ENCODE measurements at places on chromosomes 7 and 10. TPM values are rescaled to one million over a fixed set of nuclear protein-coding genes. Genes with fewer than 3 reads are reported as not detected.
A peak's percentile ranks its signal among the peaks of the same experiment; 100 is the strongest.

EVX1 gene
- not detected for polyA plus RNA-seq

DNA sequence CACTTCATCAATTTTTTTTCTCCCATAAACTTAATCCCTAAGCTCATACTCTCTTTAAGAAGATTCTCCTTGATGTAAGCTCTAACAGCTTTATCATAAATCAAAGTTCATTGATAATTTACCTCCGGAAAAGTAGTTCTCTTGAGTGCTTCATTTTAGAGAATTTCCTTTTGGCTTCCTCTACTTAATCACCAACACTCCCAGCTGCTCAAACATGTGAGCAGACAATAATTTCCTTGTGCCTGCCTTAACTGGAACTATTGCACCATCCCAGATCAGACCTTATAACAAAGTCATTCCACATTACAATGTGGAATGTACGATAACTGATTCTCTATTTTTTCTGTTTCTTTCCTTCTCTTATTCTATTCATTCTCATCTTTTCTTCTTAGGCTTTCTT, 5.9 kb downstream of the FEZF1 start:
- DNase-seq, result no peak
- peaks cover 48% of the 10 kb centered on the region for H3K27me3 ChIP-seq
- no peaks in the 10 kb centered on the region for H3K4me1 ChIP-seq
- H3K4me3 ChIP-seq, result no peak overlapping the region
- no peak overlapping the region for H3K27ac ChIP-seq

GRCh38 chr10:8130973-8131911, 76.8 kb downstream of the GATA3 start:
- no peak overlapping the region for H3K27ac ChIP-seq
- H3K4me1 ChIP-seq, result no peaks in the 10 kb centered on the region
- H3K4me3 ChIP-seq, result no peak overlapping the region
- no peak for DNase-seq
- H3K36me3 ChIP-seq, result no peaks in the 10 kb centered on the region

- H3K4me3 ChIP-seq, result no peak overlapping the region
- no peaks in the 10 kb centered on the region for H3K36me3 ChIP-seq
- no peaks in the 10 kb centered on the region for H3K27me3 ChIP-seq
- DNase-seq, result no peak
- no peaks in the 10 kb centered on the region for H3K4me1 ChIP-seq
- no peak overlapping the region for H3K27ac ChIP-seq
Observed at GRCh38 chr10:61472090-61472674, 19.0 kb upstream of the TMEM26 start.

PTPRN2 gene
- 3.9 TPM for polyA plus RNA-seq

GRCh38 chr7:2647594-2648172, 15.9 kb downstream of the TTYH3 start:
- no peaks in the 10 kb centered on the region for H3K27me3 ChIP-seq
- H3K27ac ChIP-seq, result peak overlapping the region; percentile 40
- DNase-seq, result no peak
- H3K36me3 ChIP-seq, result peaks cover 47% of the 10 kb centered on the region
- H3K4me3 ChIP-seq, result no peak overlapping the region

DNA sequence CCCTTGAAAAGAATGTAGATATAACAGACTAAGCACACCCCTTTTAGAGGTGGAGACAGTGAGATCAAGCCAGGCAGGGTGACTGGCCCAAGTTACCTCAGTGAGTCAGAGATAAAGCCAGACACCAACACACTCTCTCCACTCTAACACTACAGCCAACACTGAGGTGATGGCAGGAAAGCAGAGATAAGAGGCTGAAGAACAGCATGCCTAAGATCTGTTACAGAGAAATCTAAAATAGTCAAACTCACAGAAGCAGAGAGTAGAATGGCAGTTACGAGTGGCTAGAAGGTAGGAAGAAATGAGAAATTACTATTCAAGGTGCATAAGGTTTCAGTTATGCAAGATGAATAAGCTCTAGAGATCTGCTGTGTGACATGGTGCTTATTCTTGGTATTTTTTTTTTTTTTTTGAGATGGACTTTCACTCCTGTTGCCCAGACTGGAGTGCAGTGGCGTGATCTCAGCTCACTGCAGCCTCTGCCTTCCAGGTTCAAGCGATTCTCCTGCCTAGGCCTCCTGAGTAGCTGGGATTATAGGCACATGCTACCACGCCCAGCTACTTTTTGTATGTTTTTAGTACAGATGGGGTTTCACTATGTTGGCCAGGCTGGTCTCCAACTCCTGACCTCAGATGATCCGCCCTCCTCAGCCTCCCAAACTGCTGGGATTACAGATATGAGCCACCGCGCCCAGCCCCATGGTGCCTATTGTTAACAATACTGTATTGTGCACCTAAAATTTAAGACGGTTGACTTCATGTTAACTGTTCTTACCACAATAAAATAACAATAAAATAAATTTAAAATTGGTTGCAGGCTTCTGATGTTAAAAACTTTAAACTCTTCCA, 28.7 kb downstream of the ICA1 start:
- H3K27ac ChIP-seq, result no peak overlapping the region
- H3K4me1 ChIP-seq, result peaks cover 60% of the 10 kb centered on the region
- H3K27me3 ChIP-seq, result no peaks in the 10 kb centered on the region
- peaks cover 11% of the 10 kb centered on the region for H3K36me3 ChIP-seq

OR6B1 gene
- polyA plus RNA-seq, result not detected

GRCh38 chr7:120799813-120800475, 58.0 kb downstream of the TSPAN12 start:
- no peaks in the 10 kb centered on the region for H3K36me3 ChIP-seq
- no peak for DNase-seq
- H3K27ac ChIP-seq, result no peak overlapping the region
- H3K27me3 ChIP-seq, result peaks cover 9% of the 10 kb centered on the region

GRCh38 chr10:36393801-36394200, 731.6 kb upstream of the ANKRD30A start:
- DNase-seq, result no peak
- H3K27ac ChIP-seq, result no peak overlapping the region
- H3K4me1 ChIP-seq, result no peaks in the 10 kb centered on the region

- no peaks in the 10 kb centered on the region for H3K4me1 ChIP-seq
- no peak overlapping the region for H3K4me3 ChIP-seq
- no peak overlapping the region for H3K27ac ChIP-seq
- H3K27me3 ChIP-seq, result no peaks in the 10 kb centered on the region
Observed at GRCh38 chr7:154302380-154302779, 250.2 kb downstream of the DPP6 start.

ADIRF gene
- polyA plus RNA-seq, result not detected

SYCE1 gene
- not detected for polyA plus RNA-seq

SEMA4G gene
- polyA plus RNA-seq, result 16.2 TPM

GRCh38 chr7:101172854-101173751, 7.0 kb downstream of the NAT16 start:
- H3K27me3 ChIP-seq, result peaks cover 6% of the 10 kb centered on the region
- no peak overlapping the region for H3K27ac ChIP-seq
- peak; percentile 33 for DNase-seq
- H3K4me1 ChIP-seq, result peaks cover 15% of the 10 kb centered on the region
- H3K36me3 ChIP-seq, result no peaks in the 10 kb centered on the region

DNA sequence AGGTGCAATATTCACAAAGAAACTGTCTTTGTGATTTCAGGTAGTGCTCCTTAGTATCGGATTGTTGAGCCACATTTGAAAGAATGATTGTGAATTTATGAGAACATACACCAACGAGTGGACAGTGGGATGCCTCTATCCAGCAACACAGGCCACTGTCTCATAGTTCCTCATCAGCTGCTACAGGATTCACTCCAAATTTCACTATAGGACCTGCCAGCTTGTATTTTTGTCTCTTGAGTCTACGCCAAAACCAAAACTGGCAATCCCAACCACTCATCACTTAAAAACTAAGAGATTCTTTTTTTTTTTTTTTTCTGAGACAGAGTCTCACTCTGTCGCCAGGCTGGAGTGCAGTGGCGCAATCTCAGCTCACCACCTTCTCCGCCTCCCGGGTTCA, 964.5 kb downstream of the CNTNAP2 start:
- H3K4me1 ChIP-seq, result no peaks in the 10 kb centered on the region
- H3K27ac ChIP-seq, result no peak overlapping the region
- no peaks in the 10 kb centered on the region for H3K36me3 ChIP-seq
- no peak overlapping the region for H3K4me3 ChIP-seq
- no peak for DNase-seq
- H3K27me3 ChIP-seq, result no peaks in the 10 kb centered on the region

DNA sequence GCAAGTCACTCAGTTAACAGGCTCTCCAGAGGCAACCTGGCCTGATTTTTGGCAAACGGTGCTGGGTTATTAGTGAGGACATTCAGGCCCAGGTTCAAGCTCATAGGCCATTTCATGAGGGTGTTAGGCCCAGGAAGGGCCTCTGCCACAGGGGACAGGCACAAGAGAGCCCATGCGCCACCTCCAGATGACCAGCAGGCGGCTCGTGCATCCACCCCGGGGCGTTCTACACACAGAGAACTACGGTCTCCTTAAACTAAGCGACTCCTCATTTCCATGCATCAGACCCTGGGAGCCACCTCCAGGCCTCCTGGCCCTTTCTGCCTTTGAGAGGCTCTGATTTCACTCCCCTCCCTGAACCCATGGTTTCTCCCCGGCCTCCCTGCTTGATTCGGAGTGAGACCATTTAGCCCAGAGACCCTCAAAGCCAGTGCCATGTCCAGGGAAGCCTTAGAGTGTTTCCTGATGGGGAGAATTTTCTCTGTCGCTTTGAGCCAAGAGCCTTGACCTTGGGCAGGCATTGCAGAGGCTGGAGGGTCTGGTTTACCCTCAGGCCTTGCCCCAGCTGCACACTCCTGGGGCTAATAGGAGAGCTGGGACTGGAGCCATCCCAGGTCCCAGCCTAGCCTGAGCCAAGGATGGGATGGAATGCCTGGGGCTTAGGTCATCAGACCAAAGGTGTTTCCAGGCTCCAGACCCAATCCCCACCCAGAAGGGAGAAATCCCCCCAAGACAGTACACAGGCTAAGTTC, 188.0 kb downstream of the GRID1 start:
- H3K4me3 ChIP-seq, result no peak overlapping the region
- H3K36me3 ChIP-seq, result no peaks in the 10 kb centered on the region
- no peaks in the 10 kb centered on the region for H3K27me3 ChIP-seq
- no peak overlapping the region for H3K27ac ChIP-seq
- peak; percentile 68 for DNase-seq

DNA sequence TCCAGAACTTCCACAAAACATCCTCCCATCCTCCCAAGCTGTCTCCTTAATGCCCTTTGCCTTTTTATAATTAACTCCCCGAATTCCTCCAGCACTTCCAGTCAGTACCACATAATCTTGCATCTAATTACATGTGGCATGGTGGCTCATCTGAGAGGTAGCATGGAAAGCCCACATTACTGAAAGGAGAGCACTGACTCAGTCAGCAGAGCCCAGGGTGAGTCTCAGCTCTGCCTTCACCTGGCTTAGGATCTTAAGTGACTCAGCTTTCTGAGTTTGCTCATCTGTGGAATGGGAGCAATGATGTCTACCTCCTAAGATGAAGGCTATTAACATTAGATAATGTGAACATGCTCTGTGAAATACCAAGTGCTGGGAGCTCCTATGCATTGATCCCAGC, 433.9 kb downstream of the SORCS3 start:
- no peak overlapping the region for H3K4me3 ChIP-seq
- H3K27me3 ChIP-seq, result no peaks in the 10 kb centered on the region
- H3K4me1 ChIP-seq, result no peaks in the 10 kb centered on the region
- no peak overlapping the region for H3K27ac ChIP-seq

- peak overlapping the region; percentile 67 for H3K27ac ChIP-seq
- H3K4me1 ChIP-seq, result peaks cover 38% of the 10 kb centered on the region
- no peaks in the 10 kb centered on the region for H3K36me3 ChIP-seq
- DNase-seq, result peak; percentile 36
- no peaks in the 10 kb centered on the region for H3K27me3 ChIP-seq
- H3K4me3 ChIP-seq, result peak overlapping the region; percentile 91
Observed at GRCh38 chr10:119207713-119208552, 562 bp downstream of the GRK5 start.

DNA sequence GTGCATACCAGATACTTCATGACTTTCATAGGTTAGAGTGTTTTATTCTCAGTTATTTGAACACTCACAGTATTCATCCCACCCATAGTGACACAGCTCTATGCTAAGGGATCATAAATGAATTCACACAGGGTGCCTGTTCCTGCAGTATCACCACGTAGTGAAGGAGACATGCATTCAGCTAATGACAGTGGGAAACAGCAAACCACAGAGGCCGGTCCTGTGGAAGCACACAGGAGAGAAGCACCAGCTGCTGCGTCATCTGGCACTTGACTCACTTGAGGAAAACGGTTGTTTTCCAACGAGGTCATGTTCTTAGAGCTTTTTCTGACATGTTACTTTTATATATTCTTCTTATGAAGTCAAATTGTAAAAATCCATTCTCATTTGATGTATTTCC, 73.0 kb downstream of the UBE3C start:
- no peak overlapping the region for H3K4me3 ChIP-seq
- DNase-seq, result no peak
- no peak overlapping the region for H3K27ac ChIP-seq
- peaks cover 65% of the 10 kb centered on the region for H3K36me3 ChIP-seq

- no peak for DNase-seq
- H3K27ac ChIP-seq, result no peak overlapping the region
Observed at GRCh38 chr7:38585572-38586354, 45.4 kb downstream of the AMPH start.

AUTS2 gene
- polyA plus RNA-seq, result 7.8 TPM

CPA2 gene
- polyA plus RNA-seq, result not detected

DNA sequence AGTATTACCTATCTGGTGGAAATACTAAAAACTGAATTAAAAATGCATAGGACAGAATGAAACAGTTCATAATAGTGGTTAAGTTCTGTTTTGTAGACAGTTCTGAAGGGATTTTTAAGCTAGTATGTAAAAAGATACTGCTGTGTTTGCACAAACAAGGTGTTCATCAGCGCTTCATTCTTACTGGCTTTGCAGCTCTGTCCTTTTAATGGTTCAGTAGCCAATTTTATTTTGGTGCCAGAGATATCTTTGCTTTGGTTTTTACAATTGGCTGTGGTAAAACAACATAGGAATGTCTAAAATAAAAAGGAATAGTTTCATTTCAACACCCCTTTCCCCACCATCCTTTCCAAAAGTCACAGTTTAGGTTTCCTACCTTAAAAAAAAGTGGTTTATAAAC, 33.0 kb downstream of the STAM start:
- no peaks in the 10 kb centered on the region for H3K36me3 ChIP-seq
- H3K27me3 ChIP-seq, result no peaks in the 10 kb centered on the region
- peaks cover 33% of the 10 kb centered on the region for H3K4me1 ChIP-seq
- no peak for DNase-seq
- no peak overlapping the region for H3K27ac ChIP-seq
- no peak overlapping the region for H3K4me3 ChIP-seq

DNA sequence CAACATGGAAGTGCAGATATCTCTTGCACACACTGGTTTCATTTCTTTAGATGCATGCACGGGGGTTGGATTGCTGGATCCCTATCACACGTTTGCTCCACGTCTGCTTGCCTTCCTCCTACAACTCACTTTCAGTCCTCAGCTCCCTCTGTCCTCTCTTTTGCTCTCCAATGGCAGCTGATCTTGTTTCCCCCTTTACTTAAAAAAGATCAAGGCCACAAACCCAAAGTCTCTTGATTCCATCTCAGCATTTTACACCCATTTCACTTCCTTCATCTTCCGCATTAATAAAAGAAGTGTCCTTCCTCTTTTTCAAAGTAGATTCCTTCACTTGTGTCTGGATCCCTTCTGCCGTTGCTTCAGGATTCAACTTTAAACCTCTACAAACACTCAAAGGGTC, 245.2 kb downstream of the DOCK4 start:
- H3K4me3 ChIP-seq, result no peak overlapping the region
- no peaks in the 10 kb centered on the region for H3K27me3 ChIP-seq
- H3K4me1 ChIP-seq, result peaks cover 39% of the 10 kb centered on the region
- peak overlapping the region; percentile 100 for H3K27ac ChIP-seq
- DNase-seq, result no peak

PRTFDC1 gene
- polyA plus RNA-seq, result 6.6 TPM

GRCh38 chr10:121240011-121240410, 358.2 kb downstream of the FGFR2 start:
- no peaks in the 10 kb centered on the region for H3K4me1 ChIP-seq
- H3K4me3 ChIP-seq, result no peak overlapping the region
- no peak for DNase-seq
- H3K27ac ChIP-seq, result no peak overlapping the region
- H3K27me3 ChIP-seq, result no peaks in the 10 kb centered on the region
